ENCODE measurements at places on chromosomes 1 and 21. TPM values are rescaled to one million over a fixed set of nuclear protein-coding genes. Genes with fewer than 3 reads are reported as not detected.

HMGN1 gene
- 164 TPM for total RNA-seq

TSPEAR gene
- total RNA-seq, result not detected

FCMR gene
- total RNA-seq, result 4.9 TPM

CD1C gene
- 0.46 TPM for total RNA-seq

NPPB gene
- total RNA-seq, result not detected

GRCh38 chr1:34460193-34460592 is 283.5 kb downstream of the C1orf94 start:
- H3K36me3 ChIP-seq, result no peaks in the 10 kb centered on the region
- H3K4me3 ChIP-seq, result no peak overlapping the region
- no peak overlapping the region for H3K27ac ChIP-seq
- peak; percentile 50 for DNase-seq
- no peaks in the 10 kb centered on the region for H3K27me3 ChIP-seq

DNA sequence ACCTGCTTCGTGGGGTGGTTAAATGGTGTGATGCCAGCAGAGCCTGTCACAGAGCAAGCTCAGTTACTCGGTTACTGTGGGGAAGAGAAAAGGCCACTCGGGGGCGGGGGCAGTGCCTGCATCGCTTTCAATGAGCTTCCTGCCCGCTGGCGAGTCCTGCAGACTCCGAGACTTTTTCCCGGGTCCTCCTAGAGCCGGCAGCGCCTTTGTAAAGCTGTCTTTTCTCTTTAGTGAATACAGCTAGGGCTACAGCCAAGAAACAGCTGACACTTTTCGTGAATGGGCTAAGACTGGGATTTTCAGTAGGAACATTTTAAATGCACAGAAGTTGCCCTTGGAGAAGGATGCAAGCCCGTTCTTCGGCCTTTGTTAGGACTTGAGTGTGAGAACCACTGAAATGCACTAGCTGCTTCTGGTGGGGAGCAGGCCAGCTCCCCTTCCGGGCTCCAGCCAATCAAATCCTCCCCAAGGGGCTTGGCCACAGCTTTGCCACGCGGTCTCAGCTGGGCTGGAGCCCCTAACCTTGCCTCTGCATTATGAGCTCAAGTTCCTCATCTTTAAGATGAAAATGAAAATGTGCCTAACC is 23.4 kb upstream of the EFHD2 start:
- no peaks in the 10 kb centered on the region for H3K36me3 ChIP-seq
- H3K27me3 ChIP-seq, result no peaks in the 10 kb centered on the region
- no peaks in the 10 kb centered on the region for H3K4me1 ChIP-seq
- no peak for DNase-seq
- H3K27ac ChIP-seq, result no peak overlapping the region
- H3K4me3 ChIP-seq, result peak overlapping the region; percentile 12

- H3K4me3 ChIP-seq, result no peak overlapping the region
- peak; percentile 79 for DNase-seq
- H3K36me3 ChIP-seq, result no peaks in the 10 kb centered on the region
- H3K27me3 ChIP-seq, result no peaks in the 10 kb centered on the region
- no peak overlapping the region for H3K27ac ChIP-seq
Measured at GRCh38 chr1:203338335-203339036, 12.4 kb downstream of the FMOD start.

DNA sequence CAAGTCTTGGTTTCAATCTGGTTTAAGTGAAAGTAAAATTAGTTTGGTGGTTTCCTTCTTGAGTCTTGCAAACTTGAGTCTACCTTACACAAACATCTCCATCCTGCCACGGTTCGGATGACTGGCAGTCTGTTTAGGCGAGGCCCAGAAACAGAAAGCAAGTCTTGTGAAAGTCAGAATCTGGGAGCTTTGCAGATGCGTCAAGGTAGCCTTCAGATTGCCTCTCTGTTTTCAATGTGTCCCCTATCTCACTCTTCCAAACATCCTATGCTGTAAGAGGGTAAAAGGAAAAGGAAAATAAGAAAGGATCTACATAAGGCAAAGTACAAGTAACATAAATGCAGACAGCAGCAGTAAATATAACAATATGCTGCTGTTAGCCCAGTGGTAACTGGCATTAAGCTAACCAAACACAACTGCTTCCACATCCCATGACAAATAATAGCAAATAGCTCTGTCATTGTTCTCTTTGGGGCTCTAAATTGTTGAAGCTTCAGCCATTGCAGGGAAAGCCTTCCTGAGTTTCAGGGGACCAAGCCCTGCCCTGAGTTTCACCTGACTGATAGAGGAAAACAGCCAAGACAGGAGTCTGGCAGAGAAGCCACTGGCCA is 26.2 kb upstream of the C1orf105 start:
- no peaks in the 10 kb centered on the region for H3K27me3 ChIP-seq
- H3K27ac ChIP-seq, result peak overlapping the region; percentile 69
- H3K4me1 ChIP-seq, result peaks cover 37% of the 10 kb centered on the region
- no peak for DNase-seq

Data from upper lobe of left lung (tissue), 6 donors.